ENCODE measurements at places on chromosomes 4 and X. TPM values are rescaled to one million over a fixed set of nuclear protein-coding genes. Genes with fewer than 3 reads are reported as not detected.

The TLL1 gene
- not detected for total RNA-seq

The SPANXA2 gene
- total RNA-seq: not detected

The S100G gene
- not detected for total RNA-seq

The ZC4H2 gene
- total RNA-seq: 15.6 TPM

The SHROOM3 gene
- total RNA-seq: 0.12 TPM

DNA sequence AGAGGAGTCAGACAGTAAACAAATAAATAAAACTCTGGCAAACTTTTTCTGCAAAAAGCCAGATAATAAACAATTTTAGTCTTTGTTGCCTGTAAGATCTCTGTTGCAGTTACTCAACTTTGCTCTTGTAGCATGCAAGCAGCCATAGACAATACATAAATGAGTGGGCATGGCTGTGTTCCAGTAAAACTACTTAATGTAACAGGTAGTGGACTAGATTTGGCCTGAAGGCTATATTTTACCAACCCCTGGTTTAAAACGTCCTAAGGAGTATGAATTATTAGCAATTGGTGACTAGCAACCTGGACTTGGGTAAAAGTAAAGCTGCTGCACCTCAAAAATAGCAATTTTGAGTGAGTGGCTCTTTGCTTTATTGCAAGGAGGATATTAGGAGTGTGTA, 30.9 kb downstream of the SLAIN2 start:
- no peak for DNase-seq

DNA sequence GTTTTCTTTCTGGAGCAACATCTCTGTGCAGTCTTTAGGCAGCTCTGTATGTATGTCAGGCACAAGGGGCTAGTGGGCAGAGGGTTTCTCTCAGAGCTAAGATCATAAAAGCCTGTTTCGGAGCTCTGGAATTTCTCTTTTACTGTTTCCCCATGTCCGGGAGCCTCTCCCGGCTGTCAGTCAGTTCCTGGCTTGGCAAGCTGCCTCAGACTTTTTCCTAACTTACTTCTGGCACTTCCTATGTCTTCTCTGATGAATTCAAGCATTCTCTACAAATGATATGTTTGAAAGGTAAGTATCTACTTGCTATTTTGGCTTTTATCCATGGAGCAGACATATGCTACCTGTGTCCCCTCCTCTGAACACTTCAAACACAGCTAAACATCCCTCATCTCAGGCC, 129.3 kb upstream of the PGRMC2 start:
- DNase-seq: no peak

- no peak for DNase-seq
Observed at GRCh38 chrX:155998116-155998515, 620 bp downstream of the IL9R start.

GRCh38 chr4:73408181-73408867, 4.2 kb downstream of the ALB start:
- DNase-seq: no peak

DNA sequence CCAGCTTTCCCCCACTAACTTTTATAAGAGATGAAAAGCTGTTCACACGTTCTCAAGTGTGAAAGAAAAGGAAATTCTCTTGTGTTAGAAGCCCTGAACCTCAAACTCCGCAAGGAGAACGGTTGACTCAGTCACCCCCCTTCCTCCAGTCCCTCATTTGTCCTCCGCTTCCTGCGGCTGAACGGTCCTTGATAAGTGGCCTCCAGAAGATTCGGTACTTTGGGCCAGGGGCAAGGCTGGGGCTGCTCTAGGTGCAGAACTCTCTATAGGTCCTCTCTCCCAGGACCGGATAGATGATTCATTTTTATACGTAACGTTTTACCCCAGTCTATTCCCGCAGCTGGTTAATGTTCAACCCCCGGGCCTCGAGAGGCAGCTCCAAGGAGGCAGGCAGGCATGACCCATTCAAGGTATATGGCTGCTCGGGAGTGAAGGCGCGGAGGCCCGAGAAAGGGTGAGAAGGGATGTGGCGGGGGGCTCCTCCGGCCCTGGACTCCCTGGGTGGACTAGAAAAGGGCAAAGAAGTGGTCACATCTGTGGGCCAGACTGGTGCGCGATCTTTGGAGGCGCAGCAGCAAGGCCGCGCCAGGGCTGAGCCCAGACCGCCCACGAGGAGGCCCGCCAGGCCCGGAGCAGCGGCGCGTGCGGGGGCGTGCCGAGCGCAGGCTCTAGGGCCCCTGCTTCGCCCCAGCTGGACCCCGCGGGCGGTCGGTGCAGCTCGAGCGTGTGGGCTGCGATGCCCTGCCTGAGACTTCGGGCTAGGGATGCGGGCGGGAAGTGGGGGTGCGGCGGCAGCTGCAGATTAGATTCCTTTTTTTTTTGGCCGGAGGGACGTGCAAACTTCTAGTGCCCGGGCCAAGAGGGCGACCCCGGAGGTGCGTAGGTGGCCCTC, 11.7 kb downstream of the PITX2 start:
- no peak for DNase-seq

GRCh38 chr4:25702848-25703247, 47.2 kb downstream of the SLC34A2 start:
- DNase-seq: no peak

DNA sequence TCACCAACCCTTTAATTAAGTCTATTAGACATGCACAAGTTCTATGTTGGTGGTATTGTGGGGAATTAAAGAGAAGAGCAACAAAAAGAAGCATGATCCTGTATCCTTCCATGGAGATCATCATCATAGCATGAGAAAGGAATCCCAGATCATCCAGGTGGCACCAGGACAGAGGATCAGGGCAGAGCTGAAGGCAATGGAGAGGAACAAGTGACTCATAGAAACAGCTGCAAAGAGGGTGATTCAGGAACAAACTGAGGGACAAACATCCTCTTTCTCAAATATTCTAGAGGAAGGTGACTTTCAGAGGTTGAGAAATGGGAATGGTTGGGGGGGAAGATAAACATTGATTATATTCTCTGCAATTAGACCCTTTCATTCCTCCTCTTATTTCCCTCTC, 105.5 kb upstream of the OTUD4 start:
- DNase-seq: no peak

- DNase-seq: no peak
Observed at GRCh38 chr4:76622717-76623116, 187.7 kb downstream of the SHROOM3 start.

All from activated naive CD4-positive, alpha-beta T cell treated with anti-CD3 and anti-CD28 coated beads for 36 hours (primary cell).